NCI-H524 treated with DMSO at 0.1 percent for 48 hours (cell line): ENCODE measurements at places on chromosomes 6 and 20.

- DNase-seq, result no peak
Measured at GRCh38 chr6:160450849-160451248, 102.7 kb downstream of the SLC22A3 start.

DNA sequence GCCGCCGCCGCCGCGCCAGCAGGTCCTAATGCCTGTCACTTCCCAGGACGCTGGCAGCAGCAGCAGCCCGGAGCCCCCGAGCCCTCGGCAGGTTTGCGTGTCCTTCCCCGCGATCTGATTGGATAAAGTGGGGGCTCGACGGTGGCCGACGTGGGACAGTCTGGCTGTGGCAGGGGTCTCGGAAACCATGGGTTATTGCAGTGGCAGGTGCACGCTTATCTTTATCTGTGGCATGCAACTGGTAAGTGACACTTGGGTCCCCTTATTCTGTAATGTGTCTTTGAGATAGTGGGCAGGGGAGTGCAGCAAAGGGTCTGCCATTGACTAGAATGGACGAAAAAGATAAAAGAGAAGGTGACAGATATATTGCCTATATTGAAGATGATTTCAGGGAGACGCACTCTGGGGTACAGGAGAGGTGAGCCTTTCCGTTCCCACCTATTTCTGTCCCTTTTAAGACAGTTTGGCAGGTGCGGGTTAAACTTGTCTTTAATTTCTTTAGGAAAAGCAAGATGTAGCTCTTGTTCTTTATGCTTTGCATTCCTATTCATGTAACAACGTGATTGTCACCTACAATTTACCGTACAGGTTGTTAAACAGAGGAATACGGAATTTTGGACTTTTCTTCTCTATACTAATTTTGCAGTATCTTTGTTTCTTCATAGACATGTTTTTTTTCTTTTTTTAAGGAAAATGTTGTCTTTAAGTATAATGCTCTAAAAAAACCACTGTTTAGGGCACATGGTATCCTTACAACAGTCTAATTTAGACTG lies 535 bp downstream of the NKAIN2 start:
- no peak for DNase-seq

GRCh38 chr6:123636782-123637181 lies at the start of gene TRDN:
Gene TRDN, minus strand, starts transcription at chr6:123636950. Its CDS starts 175 bp downstream, at chr6:123636775.
- no peak for DNase-seq

DNA sequence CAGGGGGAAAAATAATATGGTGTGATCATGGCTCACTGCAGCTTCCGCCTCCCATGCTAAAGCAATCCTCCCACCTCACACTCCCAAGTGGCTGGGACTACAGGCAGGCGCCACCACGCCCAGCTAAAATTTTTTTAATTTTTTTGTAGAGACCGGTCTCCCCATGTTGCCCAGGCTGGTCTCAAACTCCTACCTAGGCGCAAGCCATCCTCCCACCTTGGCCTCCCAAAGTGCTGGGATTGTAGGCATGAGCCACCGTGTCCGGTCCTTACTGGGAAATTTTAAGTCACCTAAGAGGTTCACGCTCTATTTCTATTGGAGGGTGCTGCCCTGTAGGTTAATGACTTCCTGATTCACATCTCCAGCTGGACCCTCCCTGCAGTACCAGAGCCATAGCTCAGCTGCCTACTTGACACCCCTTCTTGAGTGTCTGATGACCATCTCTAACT lies 626 bp upstream of the CDK5RAP1 start:
- no peak for DNase-seq

- DNase-seq, result no peak
Measured at GRCh38 chr6:66902457-66902856, 1195.4 kb upstream of the EYS start.

- DNase-seq, result peak; percentile 96
Measured at GRCh38 chr6:24919056-24919892, 16.5 kb downstream of the RIPOR2 start.

GRCh38 chr20:30892541-30893345 lies 364.7 kb upstream of the DEFB115 start:
- DNase-seq, result no peak

GRCh38 chr6:120378582-120379220 lies 955.6 kb downstream of the TBC1D32 start:
- peak; percentile 48 for DNase-seq

- no peak for DNase-seq
Measured at GRCh38 chr20:17873410-17874270, 95.0 kb downstream of the SNX5 start.

DNA sequence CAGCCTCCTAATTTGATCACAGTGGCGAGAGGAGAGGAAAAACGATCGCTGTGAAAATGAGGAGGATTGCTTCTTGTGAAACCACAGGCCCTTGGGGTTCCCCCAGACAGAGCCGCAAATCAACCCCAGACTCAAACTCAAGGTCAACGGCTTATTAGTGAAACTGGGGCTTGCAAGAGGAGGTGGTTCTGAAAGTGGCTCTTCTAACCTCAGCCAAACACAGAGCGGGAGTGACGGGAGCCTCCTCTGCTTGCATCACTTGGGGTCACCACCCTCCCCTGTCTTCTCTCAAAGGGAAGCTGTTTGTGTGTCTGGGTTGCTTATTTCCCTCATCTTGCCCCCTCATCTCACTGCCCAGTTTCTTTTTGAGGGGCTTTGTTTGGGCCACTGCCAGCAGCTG lies 28.7 kb downstream of the SAYSD1 start:
- DNase-seq, result no peak

- DNase-seq, result no peak
Measured at GRCh38 chr6:110949679-110950285, 8.7 kb upstream of the GTF3C6 start.

GRCh38 chr6:1667012-1667804 lies 57.5 kb downstream of the FOXC1 start:
- no peak for DNase-seq

- no peak for DNase-seq
Measured at GRCh38 chr6:154615483-154616025, 105.1 kb upstream of the CNKSR3 start.

DNA sequence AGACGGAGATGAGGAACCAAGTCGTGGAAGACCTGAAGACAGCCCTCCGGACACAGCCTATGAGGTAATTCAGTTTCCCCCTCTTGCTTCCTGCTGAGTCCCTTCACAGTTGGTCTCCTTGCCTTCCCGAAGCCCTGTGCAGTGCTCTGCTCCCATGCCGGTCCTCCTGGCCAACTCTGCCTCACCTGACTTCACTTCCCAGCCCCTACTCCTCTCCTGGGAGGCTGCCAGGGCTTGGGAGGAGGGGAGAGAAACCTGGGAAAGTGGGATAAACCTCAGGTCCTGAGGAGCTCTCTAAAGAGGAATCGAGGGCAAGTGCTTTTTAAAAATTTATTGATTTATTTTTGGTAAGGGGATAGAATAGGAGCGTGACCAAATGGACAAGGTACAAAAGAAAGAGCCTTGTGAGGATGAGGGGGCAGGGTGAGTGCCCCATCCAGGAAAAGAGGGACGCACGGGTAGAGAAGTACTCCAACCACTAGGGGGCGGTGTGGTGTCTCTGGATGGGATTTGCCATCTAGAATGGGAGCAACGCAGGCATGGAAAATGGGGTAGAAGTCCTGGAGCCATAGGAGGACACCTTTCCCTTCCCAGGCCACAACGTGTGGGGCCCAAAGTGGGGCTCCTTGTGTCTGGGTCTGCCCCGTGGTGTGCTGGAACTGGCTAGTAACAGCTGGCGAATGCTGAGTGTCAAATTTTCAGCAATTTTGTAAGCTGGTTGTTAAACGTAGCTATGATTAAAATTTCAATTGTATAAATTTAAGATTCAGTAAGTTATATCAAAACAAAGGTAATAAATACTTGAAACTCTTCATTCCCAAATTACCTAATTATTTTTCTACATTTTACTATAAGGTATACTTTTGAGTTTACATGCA lies 69.0 kb downstream of the MOCS1 start:
- DNase-seq, result no peak

DNA sequence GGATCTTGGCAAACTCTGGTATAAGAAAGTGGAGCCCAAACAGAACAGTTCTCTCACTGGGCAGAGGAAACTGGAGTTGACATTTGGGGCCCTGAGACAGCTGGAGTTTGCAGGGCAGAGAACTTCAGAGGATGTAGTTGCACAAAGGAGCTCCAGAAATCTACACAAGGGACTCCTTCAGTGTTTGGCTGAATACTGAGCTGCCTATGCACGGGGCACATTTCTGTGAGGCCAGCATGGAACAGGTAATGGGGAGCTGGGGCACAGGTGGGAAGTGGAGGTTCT lies 169.3 kb downstream of the ANKRD60 start:
- DNase-seq, result no peak

- DNase-seq, result no peak
Measured at GRCh38 chr6:159490298-159490937, 202.6 kb downstream of the SOD2 start.

DNA sequence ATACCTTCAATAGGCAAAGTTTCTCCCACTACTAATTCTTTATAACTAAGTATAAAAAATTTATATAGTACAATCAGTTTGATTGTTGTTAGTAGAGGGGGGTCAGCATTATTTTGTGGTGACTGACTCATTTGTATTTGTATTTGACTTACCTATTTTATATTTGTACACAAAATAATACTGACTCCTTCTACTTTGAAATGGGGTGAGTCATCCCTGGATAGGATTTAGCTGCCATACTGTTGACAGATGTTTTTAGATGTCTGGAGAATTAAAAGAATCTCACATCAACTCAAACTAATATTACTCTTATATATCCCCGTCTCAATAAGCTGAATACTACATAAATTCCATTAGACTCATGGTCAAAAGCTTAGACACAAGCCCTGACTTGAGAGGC lies 114.9 kb downstream of the FRK start:
- no peak for DNase-seq

GRCh38 chr6:138609801-138610430 lies 110.6 kb upstream of the NHSL1 start:
- DNase-seq, result no peak

- DNase-seq, result no peak
Measured at GRCh38 chr6:85460154-85460920, 10.5 kb downstream of the NT5E start.

- no peak for DNase-seq
Measured at GRCh38 chr6:7087066-7087465, 20.7 kb upstream of the RREB1 start.

DNA sequence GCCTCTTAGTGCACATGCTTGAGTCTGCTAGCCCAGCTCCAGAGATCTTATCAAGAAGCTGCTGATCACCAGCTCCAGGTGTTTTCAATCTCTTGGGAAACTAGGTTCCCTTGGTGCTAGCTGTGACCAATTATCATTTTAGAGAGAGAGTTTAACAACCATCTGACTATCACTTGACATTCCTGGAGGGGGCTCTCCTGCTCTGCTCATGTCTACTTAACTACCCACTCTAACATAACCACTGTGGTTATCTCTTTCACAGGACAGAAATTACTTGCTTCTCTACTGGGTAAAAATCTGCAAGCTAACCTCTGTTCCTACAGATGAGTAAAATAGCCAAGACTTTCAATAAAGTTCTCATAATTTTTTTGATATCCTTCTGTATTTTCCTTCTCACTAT lies 823.4 kb upstream of the GJE1 start:
- peak; percentile 43 for DNase-seq

DNA sequence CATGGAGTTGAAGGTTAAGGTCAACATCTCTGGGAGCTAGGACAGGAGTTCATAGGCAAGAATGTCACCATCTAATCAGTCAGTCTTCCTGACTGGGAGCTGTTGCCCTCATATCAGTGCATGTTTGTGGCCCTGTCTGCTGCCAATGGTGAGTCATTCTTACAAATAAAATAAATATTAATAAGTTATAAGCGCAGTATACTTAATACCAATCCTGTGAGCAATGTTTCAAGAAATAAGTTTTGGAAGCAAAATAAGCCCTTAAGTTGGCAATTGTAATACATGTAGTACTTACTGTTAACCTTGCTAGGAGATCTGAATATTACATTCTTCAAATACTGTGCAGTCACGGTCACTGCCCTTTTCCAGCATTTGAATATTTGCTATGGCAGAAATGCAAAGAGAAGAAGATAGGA lies 20.2 kb upstream of the MDGA1 start:
- no peak for DNase-seq

DNA sequence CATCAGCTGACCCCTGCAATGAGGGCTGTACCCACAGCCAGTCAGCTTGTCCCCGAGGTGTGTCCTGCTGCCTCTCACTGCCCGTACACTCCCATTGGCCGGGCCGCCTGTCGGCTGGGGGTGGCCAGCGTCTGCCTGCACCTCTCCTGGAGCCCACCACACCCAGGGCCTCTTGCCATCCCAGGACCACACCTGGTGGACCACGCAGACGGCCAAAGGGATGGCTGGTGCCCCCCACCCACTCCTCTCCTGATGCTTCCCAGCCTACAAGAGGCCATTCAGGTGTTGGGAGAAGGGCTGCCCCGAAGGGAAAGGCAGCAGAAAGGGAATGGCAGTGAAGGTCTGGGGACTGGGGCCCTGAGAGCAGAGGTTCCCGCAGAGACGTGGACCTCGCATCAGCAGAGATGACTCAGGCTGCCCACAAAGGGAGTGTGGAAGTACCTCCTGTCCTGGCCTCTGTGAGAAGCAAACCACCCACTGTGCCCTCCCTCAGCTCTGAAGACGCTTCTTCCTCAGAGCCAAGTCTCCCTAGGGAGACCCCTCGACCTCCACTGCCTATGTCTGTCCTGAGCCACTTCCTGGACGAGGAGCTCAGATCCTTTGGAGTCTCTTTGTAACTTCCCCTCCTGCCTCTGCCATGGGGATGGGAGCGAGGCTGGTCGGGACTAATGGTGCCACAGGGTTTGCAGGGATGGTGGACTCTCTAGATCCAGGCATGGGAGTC lies 60.9 kb downstream of the PYGB start:
- DNase-seq, result no peak

GRCh38 chr6:50990750-50991446 lies 172.2 kb downstream of the TFAP2B start:
- DNase-seq, result no peak

DNA sequence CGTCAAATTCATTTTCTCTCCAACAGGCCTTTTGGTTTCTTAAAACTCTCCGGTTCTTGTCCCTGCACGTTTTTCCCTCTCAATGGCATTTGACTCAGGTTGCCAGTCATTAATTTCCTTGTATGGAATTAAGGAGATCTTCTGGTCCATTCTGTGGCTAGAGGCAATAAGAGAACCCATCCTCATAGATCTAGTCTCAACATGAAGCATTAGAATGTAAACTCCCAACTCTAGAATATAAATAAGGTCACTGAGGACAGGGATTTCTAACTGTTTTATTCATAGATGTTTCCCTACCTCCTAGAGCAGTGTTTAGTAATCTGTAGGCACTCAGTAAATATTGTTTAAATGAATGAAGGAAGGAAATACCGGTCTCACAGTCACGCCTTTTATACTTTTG lies 185.2 kb upstream of the FLRT3 start:
- no peak for DNase-seq
